Stimulated activated CD8-positive, alpha-beta memory T cell treated with anti-CD3 and anti-CD28 coated beads, Interleukin-7, amount 100 ng/mL, for 1 hour (primary cell): ENCODE measurements at places on chromosomes 5 and 9.

DNA sequence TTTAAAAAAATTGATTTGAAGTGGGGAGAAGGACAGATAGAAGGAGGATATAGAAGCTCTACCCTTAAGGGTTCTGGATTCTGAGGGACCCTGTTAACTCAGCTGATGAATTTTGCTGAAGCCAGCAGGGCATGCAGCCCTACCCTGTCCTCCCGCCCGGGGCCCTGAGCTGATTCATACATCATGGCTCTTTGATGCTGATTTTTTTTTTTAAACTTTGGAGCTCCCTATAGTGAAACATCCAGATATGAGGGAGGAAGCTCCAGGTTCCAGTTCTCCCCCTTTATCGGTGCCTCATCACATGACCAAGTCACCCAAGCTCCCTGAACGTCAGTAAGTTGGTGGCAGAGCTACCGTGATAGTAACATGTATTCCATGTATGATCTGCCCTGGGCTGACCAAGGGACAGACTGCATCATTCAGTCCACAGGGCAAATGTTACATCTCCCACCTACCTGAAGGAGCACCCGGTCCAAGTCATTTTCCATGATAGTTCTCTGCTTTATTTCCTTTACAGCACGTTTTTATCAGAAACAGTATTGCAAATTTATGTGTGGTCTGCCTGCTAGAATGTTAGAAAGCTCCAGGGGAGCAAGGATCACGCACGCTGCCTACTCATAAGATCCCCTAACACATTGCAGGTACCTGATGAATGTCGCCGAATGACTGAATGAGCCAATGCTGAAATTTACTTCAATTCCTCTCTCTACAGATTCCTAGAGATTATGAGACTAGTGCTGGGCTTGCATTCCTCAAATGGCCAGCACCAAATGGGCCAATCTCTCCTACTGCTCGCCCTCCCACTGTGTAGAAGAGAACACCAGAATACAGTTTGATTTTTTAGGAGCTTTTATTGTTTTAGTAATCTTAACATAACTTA lies 25.9 kb downstream of the SPARC start:
- DNase-seq = no peak

- DNase-seq = no peak
Observed at GRCh38 chr5:98793223-98793622, 19.8 kb downstream of the RGMB start.

- no peak for DNase-seq
Observed at GRCh38 chr9:137968235-137968634, 90.7 kb downstream of the CACNA1B start.

DNA sequence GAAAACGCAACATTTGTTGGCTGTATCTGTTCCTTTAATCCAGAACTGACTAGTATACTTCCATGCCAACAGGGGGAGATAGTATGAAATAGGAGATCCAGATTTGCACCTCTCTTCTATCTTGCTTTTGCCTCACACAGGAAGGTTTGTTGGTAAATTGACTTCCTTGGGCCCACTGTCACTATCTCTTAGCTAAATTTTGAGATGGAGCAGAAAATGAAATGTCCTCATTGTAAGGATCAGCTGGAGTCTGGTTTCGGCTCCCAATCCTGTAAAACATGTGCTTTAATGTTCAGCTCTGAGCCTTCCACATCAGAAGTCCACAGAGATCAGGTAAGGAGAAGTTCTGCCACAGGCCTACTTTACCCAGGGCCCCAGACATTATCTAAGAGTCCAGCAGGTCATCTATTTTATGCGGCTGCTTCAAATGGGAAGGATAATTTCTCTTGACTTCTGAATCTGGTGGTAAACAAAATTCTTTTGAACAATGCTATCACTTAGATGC lies 176.8 kb downstream of the FER start:
- no peak for DNase-seq

GRCh38 chr9:88818495-88819201 lies 172.6 kb upstream of the S1PR3 start:
- no peak for DNase-seq

- DNase-seq = no peak
Observed at GRCh38 chr5:154761046-154761736, 6.0 kb downstream of the LARP1 start.

DNA sequence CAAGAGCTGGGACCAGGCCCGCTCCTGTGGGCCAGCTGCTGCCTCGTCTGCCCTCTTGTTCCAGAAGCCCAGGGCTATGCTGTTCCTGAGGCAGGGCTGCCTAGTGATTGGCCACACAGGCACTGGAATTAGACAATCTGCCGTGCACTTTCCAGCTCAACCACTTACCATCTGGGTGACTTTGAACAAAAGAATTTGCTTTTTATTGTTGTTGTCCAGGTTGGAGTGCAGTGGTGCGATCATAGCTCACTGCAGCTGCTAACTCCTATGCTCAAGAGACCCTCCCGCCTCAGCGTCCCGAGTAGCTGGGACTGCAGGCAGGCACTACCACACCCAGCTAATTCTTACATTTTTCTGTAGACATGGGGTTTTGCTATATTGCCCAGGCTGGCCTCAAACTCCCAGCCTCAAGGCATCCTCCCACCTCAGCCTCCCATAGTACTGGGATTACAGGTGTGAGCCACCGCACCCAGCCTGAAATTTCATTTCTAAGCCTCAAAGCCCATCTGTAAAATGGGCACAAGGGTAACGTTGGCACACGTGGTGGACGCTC lies 1.2 kb upstream of the NEK6 start:
- DNase-seq = no peak

DNA sequence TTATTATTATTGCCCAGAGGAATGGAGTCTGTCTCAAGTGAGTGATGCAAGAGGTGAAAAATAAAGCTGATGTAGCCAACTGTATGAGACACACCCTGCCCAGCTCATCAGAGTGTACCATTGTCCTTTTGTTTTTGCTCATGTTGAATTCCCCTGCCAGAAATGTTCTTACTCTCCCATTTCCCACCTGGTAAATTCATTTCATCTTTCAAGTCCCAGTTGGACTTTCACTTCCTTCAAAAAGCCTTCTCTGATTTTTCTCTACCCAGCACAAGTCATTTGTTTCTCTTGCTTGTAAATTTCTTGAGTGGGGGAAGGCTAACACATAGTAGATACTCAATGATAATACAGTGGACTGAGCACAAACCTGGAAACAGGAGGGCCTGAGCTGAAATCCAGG lies 394.5 kb upstream of the ZNF462 start:
- no peak for DNase-seq

GRCh38 chr9:127566351-127567001 lies 45.6 kb upstream of the STXBP1 start:
- DNase-seq = no peak

- DNase-seq = no peak
Observed at GRCh38 chr5:84381502-84382362, 2.9 kb downstream of the EDIL3 start.

- no peak for DNase-seq
Observed at GRCh38 chr9:16461851-16462250, 408.6 kb downstream of the BNC2 start.

DNA sequence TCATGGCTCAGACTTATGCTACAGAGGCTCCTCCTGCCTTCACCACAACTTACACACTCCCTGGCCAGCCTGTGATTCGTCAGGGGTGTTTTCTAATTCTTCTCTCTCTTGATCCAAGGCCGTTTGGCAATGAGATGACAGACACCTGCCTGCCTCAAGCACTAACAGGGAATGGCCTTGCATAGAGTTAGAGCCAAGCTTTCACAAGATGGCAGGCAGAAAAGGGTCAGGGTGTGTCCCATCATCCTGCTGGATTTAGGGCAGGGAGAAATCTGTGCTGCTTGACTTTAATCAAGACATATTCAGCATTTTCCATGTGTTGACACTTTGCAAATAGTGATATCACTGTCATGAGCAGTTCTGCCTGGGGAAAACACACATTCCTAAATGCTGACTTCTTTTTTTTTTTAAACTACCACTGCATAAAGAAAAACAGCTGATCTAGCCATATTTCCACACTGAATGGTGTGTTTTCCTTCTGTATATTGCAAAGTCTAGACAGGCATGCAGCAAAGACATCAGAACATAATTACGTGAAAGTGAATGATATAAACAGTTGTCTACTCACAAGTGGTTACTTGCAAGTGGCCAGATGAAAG lies 95.0 kb upstream of the SLC25A48 start:
- no peak for DNase-seq

GRCh38 chr9:68998812-68999211 lies 15.1 kb downstream of the PRKACG start:
- DNase-seq = no peak

- DNase-seq = no peak
Observed at GRCh38 chr9:35972093-35972492, 14.1 kb upstream of the OR2S2 start.

GRCh38 chr9:79583952-79584654 lies 12.3 kb downstream of the TLE4 start:
- DNase-seq = no peak

GRCh38 chr9:93315118-93315517 lies 131.2 kb downstream of the WNK2 start:
- no peak for DNase-seq

DNA sequence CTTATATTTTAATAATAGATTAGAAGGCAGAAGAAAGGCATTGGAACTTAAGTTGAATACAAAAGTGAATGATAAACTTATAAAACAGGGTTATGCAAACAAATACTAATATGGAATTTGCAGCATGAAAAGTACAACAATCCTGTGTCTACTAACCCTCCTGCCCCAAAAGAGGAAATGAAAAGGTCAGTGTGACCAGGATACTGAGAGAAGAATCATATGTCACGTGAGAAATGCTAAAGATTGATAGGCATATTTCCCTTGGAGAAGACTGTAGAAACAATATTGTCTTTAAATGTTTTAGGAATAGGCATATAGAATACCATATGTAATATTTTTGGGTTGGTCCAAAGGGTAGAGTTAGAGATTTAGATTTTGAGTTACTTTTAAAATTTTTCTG lies 3.8 kb downstream of the WDR36 start:
- DNase-seq = no peak

GRCh38 chr5:120631611-120632010 lies 167.5 kb downstream of the PRR16 start:
- no peak for DNase-seq

DNA sequence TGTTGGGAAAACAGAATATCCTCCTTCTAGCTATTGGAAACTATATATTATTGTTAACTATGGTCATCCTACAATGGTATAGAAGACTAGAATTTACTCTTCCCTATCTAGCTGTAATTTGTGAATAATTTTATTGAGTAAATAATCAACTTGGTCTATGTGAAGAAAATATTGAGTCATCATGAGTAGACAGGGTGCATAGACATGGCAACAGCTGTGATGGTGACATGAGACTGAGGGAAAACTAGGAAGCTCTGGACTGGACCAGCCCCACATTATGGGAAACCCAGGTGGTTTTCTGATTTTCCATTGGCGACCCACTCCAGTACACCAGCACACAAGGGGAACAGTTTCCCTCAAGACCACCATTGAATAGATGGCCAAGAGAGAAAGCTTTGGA lies 95.0 kb downstream of the APBA1 start:
- no peak for DNase-seq

GRCh38 chr9:1051210-1051583 lies 1.0 kb downstream of the DMRT2 start:
- DNase-seq = no peak

DNA sequence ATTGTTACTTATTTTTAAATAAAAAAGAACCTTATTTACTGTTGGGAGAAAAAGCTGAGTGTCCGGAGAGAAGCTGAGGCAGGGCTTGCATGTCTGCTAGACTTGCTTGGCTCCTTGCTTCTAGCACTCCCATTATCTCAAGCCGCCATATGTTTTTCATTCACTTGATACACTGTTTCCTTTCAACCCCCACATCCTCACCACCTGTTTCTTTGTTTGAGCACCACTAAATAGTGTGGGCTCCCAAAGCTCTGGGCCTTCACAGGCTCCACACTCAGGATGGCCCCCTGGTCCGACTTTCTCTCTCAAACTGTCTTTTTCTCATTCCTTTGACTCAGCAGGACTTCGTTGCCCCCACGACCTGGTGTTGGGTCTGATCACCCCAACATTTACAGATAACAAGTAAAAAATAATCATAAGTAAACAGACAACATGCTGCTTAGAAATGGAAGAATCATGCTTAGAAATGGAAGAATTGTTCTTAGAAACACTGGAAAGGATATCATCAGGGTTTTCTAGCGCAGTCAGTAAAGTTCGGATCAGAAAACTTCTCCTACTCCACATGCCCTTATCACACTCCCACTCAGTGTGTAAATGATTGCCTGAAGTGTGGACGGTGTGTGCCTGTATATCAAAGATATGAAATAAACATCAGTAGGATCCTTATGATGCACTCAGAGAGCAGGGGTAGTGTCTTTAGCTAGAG lies 58.5 kb downstream of the APTX start:
- DNase-seq = no peak

DNA sequence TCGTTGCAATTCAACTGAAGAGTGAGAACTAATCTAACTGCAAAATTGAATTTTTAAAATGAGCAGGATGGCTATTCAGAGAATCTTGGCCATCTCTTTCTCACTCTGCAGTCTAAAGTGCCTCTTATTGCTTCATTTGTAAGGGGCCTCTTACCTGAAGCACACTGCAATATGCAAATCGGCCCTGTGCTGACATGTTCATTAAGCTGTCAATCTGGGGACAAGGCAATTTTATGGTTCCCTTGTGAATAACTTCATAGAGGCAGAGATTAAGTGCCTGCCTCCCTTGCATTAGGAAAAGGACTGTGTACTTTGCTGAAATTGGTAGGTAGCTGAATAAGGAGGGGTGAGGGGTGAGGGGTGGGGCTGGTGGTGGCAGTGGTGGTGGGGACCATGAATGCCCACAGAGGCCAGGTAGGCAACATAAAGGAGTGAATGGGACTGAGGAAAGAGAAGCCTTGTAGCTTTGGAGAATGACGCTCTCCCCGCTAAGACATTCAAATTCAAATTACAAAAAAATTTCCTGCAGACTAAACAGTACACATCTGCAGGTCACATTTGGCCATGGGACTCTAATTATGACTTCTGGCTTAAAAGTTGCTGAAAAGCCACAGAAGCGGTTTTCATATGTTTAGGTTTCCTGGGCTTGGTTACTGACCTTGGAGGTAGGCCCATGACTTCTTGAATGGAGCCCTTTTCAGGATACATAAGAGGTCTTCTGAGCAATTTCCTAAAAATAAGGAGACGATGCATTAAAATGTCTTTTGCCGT lies 25.0 kb downstream of the TNFSF8 start:
- no peak for DNase-seq

DNA sequence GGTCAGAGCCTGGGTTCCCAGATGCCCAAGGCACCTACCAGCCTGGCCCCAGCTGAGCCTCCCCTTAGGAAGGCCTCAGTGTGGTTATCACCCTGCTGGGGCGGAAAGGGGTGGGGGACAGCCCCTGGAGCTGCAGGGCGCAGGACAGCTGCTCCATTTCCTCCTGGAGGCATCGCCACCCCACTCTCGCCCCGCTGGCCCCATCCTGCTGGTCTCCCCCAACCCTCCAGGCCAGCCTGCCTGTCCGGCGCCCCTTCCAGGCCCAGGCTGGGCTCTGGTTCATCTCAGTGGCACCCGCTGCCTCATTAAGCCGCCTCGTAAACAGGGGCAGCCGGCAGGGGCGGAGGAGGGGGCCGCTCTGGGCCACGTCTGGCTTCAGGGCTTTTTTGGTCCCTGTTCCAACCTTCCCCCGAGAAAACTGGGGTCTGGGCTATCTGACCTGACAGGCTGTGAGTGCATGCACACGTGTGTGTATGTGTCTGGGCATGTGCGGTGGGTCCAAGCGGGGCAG lies 30.8 kb upstream of the ENHO start:
- no peak for DNase-seq
